Thyroid gland (tissue), 4 donors: ENCODE measurements at places on chromosomes 12 and 14. TPM values are rescaled to one million over a fixed set of nuclear protein-coding genes. Genes with fewer than 3 reads are reported as not detected.

- DNase-seq, result no peak
Measured at GRCh38 chr14:32085845-32086383, 8.8 kb downstream of the ARHGAP5 start.

- DNase-seq, result no peak
Measured at GRCh38 chr12:59895166-59895775, 299.4 kb downstream of the SLC16A7 start.

- DNase-seq, result no peak
Measured at GRCh38 chr12:104957719-104958000, 430 bp downstream of the SLC41A2 start.

GRCh38 chr12:128726886-128727285, 96.9 kb downstream of the SLC15A4 start:
- no peak for DNase-seq

GRCh38 chr12:33006106-33006505, 109.5 kb upstream of the PKP2 start:
- no peak for DNase-seq

- no peak for DNase-seq
Measured at GRCh38 chr12:58086006-58086405, 144.6 kb downstream of the ATP23 start.

GRCh38 chr14:104969741-104970230, 8.4 kb downstream of the AHNAK2 start:
- DNase-seq, result no peak

GRCh38 chr14:22285991-22286390, 303.0 kb downstream of the DAD1 start:
- no peak for DNase-seq

DNA sequence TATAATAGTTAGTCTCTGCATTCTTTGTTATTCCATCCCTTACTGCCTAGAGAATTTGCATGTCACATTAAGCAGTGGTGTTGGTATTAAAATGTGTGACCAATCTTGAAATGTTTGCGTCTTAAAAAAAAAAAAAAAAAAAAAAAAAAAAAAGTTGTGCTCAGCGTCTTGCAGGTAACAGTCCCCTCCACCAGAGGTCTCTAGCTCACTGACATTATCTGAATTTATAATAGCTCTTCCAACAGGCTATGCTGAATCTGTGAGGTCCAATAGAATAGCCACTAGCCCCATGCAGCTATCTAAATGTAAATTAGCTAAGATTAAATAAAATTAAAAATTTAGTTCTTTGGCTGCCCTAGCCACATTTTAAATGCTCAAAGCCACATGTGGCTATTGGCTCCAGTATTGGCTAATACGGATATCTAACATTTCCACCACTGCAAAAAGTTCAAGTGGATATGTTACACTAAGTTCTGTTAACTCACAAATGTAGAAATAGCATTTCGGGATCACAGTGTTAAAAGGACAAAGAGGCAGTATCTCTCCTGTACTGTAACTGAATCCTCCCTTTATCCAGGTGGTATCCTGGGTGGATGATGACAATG, 28.7 kb downstream of the NKX2-8 start:
- peak; percentile 42 for DNase-seq

DNA sequence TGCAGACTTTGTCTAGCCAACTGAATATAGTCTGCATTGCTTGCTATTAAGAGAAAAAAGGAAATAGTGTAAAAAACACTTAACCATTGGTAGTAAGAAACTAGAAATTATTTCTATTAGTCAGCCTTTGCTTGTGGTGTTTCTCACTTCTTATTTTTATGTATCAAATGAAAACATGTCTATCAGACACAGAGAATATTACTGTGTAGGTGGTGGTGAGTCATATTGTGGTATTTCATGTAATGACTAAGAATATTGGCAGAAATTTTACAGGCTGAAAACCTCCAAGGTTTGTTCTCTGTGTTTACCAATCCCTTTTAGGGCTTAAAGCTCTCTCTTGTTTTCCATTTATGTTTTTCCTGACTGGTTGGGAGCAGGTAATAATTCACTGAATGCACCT, 87.2 kb downstream of the DAAM1 start:
- DNase-seq, result no peak

DNA sequence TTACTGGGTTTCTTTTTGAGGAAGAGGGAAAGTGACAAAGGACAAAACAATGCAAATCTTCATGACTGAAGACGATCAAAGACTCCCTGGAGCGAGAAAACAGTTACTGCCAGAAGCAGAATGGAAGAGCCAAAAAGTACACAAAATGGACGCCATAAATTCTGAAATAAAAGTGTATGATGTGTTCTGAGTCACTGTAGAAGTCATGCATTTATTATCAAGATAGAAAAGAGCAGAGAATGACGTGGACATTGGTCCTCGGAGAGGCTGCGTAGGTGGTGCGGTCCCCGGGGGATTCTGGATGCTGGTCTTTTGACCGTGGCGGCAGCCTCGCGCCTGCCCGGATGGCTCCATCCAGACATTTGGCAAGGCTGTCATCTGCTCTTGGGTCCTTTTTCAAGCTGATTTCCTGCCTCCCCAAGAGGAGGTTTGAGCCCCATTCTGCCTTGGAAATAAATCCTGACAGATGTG, 52.8 kb downstream of the C14orf132 start:
- DNase-seq, result no peak

GRCh38 chr14:24817212-24818057, 183.4 kb upstream of the GZMB start:
- DNase-seq, result no peak

DNA sequence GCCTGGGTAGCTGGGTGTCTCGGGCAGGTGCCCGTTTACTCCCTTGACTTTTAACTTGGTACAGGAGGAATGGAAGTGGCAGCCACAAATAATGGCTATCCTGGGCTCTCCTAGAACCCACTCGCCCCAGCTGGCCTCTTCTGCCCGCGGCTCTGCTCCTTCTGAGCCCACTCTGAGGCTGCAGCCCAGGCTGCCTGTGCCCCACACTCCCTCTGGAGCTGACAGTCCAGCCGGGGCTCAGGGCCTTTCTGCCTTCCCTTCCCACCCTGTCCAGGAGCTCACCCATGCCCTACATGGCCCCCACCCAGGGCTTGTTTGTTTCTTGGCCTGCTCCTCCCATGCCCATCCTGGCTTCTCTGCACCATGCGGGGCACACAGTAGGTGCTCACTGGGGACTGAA, 15.6 kb downstream of the ZNF839 start:
- no peak for DNase-seq

- no peak for DNase-seq
Measured at GRCh38 chr12:100225491-100225890, 24.9 kb downstream of the ACTR6 start.

DNA sequence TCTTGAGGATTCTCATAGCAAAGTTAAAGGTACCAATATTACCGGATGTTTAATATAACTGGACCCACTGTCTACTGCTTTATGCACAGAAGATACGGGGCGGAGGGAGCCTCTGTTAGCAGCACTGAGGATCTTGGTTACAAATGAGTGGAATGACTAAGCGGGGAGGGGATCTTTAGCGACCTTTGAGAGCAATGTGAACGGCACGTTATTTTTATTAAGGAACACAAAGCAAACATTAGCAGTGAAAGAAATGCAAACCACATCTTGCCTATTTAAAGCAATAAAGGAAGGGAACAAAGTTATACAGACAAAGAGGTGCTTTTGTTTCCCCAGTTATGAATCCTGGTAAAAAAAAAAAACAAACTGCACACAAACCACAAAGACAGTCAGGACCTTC, 27.1 kb upstream of the PRMT8 start:
- no peak for DNase-seq

DNA sequence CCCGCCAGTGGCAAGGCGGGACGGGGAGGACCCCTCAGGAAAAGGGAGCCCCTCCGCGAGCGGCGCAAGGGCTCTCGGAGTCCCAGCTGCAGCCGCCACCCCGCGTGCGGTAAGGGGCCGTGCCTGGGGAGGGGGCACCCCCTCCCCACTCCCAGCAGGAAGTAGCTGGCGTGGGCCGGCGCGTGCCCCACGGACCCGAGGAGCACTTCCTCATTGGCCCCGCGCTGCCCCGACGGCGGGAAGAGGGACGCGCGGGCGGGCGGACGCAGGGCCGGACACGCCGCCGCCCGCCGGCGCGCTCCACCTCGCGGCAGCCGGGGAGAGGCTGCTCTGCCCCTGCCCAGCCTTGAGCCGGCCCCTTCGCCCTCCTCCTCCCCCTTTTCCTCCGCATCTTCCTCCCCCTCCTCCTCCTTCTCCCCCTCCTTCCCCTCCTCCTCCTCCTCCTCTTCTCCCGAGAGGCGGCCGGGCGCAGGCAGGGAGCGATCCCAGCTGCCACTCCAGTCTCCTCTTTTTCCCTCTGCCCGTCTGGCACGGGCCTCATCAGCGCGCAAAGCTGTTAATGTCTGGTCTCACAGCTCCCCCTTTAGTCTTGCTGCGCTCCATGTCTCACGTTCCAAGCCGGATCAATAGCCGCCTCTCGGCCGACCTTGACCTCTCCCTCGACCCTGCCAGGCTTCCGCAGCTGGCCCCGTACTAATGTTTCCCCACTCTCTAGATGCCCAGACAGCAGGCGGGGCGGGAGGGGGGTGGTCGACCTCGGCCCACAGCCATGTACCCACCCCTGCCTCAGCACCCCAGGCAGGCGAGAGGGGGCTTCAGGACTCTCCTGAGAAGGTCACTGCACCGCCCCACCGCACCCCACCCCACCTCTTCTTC, 2.6 kb upstream of the BCL11B start:
- DNase-seq, result peak; percentile 93

DNA sequence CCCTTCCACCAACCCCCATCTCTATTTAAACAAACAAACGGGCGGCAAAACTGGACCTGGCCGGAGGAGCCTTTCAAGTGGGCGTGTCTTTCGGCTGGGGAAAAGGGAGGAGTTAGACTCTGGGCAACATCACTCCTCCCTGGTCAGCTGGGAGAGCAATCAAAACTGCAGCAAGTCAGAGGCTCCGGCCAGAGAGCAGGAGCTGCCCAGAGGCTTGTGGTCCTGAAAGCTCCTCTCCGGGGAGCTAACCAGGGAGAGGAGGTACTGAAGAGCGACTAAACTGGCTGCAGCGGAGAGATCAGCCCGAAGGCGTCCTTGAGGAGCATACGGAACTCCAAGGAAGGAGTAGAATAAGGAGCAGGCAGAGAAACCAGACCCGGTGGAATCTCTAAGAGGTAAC, at the start of gene NEUROD4:
Gene NEUROD4 (plus strand): TSS at position 191 of the 400 bp plus-strand sequence. CDS start 6,466 bp downstream, outside the sequence.
- peak; percentile 71 for DNase-seq

DNA sequence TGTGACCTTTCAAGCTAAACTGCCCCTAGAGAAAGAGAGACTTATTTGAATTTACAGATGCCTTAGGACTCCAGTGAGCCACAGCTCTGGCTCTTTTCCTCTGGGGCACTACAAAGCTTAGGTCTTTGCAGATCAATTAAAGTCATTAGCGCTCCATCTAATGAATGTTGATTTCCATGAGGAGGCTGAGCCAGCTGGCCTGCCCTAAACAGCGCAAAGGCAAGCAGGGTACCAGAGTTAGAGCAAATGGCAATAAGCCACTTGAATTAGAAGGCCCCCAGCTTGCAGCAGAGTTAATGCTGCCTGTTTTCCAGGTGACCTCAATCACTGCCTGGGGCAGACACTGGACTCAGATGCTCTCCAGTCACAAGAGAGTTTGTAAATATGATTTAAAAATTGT, 695.3 kb downstream of the DIO2 start:
- DNase-seq, result no peak

- no peak for DNase-seq
Measured at GRCh38 chr12:116538076-116538591, 21.0 kb upstream of the MAP1LC3B2 start.

DNA sequence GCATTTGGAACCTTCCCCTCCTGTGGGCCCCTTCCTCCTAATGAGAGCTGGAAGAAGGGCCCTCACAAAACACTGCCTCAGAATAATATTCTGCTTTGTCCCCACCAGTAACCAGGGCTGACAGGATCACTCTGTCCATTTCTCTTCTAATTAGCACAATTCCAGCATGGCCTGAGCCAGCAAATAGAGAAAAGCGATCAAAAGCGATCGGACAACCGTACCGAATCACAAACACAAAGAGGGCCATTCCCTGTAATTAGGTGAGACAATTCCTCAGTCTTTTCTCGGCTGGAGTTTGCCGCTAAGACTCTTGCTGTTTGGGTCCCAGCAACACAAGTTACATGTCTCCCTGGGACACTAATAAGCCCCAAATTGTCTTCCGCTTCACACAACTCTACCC, 35.6 kb upstream of the VSX2 start:
- DNase-seq, result no peak

DNA sequence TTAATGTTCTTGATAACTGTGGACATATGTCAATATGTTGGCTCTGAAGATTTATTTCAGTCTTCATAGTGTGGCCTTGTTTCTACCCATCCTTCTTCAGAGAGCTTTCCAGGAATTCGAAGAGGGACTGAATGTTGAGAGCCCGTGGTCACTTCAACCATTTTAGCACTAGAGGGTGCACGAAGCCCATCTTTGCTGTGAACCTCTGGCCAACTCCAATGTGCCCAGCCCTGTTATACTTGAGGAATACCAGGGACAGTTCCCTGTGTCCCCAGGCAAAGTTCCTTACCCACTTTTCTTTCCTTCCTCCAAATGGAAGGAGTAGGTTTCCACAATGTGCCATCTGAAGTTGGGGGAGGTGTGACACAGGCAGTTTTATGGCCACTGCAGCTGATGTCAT, 603.5 kb downstream of the RPL10L start:
- no peak for DNase-seq

- DNase-seq, result no peak
Measured at GRCh38 chr14:34184126-34184525, 233.3 kb upstream of the EGLN3 start.

- DNase-seq, result peak; percentile 17
Measured at GRCh38 chr12:80763874-80764273, 47.2 kb downstream of the MYF5 start.

- DNase-seq, result no peak
Measured at GRCh38 chr12:117067638-117068037, 31.6 kb downstream of the TESC start.

GRCh38 chr12:111361717-111362576, 6.9 kb downstream of the PHETA1 start:
- peak; percentile 80 for DNase-seq

GRCh38 chr12:67052981-67053380, 216.2 kb upstream of the CAND1 start:
- no peak for DNase-seq

DNA sequence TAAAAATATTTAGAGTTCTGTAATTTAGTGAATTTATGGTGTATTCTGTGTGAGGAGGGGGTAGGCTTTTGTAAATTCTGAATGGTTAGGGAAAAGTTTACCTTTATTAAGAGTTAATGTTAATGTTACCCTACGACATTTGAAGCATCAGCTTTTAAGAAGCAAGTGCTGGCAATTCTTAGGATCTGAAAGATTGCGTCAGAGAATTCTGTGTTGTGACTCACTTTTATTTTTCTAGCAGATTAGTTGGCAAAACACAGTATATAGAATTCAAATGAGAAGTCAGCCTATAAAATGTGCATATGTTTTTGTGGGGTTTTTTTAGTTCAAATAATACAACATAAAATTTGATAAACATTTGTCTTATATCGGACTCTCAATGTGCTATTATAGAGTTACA, 97.6 kb downstream of the RAD52 start:
- no peak for DNase-seq

The ANO4 gene
- 0.33 TPM for total RNA-seq

The ASCL1 gene
- 1.7 TPM for total RNA-seq

The KRT8 gene
- 364 TPM for total RNA-seq

The FKBP3 gene
- total RNA-seq, result 12.3 TPM

The TSPAN11 gene
- total RNA-seq, result 4.2 TPM

The HHIPL1 gene
- total RNA-seq, result 1.0 TPM

The NRL gene
- 10.3 TPM for total RNA-seq

The RHOJ gene
- total RNA-seq, result 23.0 TPM

The SIX1 gene
- 3.6 TPM for total RNA-seq

The PCNX4 gene
- total RNA-seq, result 63.5 TPM

The DNM1L gene
- 49.7 TPM for total RNA-seq

The STX2 gene
- 43.0 TPM for total RNA-seq

The SLC10A1 gene
- not detected for total RNA-seq

The NKX2-8 gene
- total RNA-seq, result 2.2 TPM

The SMCO2 gene
- not detected for total RNA-seq

The RNASE7 gene
- total RNA-seq, result not detected
